ENCODE measurements at places on chromosomes 2 and 18. TPM values are rescaled to one million over a fixed set of nuclear protein-coding genes. Genes with fewer than 3 reads are reported as not detected.

CDH7 gene
- total RNA-seq = under 0.01 TPM

TSHZ1 gene
- total RNA-seq = 6.5 TPM

GPR75 gene
- 3.5 TPM for total RNA-seq

PLEKHH2 gene
- under 0.01 TPM for total RNA-seq

CCDC74A gene
- total RNA-seq = 3.7 TPM

RNF144A gene
- total RNA-seq = 13.3 TPM

TDRD15 gene
- total RNA-seq = not detected

ANKZF1 gene
- 19.3 TPM for total RNA-seq

ZBTB7C gene
- total RNA-seq = under 0.01 TPM

SERPINB13 gene
- total RNA-seq = not detected

UPP2 gene
- total RNA-seq = not detected

GLS gene
- 421 TPM for total RNA-seq

SCN9A gene
- 1.3 TPM for total RNA-seq

IL36RN gene
- not detected for total RNA-seq

SERPINB11 gene
- not detected for total RNA-seq

MC5R gene
- not detected for total RNA-seq

PAX8 gene
- 0.16 TPM for total RNA-seq

CNNM4 gene
- 1.6 TPM for total RNA-seq

ANKRD30B gene
- total RNA-seq = not detected
